D721Med (cell line): ENCODE measurements at places on chromosomes 3 and 15.

DNA sequence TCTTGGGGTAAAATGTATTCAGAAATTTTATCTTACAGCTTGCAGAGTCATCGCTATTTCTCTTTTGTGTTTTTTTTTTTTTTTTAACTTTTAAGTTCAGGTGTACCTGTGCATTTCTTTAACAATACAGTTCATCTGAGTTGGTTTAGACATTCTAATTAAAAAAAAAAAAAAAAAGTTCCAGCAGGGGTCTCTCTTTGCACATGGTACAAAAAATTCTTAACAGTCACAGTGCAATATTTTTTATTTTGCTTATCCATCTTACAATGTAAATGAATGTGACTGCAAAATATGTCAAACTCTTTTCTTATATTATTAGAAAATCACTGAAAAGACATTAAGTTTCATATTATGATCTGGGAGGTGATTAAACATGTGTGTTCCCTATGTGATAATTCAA lies 47.5 kb upstream of the SLC9A9 start:
- DNase-seq: no peak

DNA sequence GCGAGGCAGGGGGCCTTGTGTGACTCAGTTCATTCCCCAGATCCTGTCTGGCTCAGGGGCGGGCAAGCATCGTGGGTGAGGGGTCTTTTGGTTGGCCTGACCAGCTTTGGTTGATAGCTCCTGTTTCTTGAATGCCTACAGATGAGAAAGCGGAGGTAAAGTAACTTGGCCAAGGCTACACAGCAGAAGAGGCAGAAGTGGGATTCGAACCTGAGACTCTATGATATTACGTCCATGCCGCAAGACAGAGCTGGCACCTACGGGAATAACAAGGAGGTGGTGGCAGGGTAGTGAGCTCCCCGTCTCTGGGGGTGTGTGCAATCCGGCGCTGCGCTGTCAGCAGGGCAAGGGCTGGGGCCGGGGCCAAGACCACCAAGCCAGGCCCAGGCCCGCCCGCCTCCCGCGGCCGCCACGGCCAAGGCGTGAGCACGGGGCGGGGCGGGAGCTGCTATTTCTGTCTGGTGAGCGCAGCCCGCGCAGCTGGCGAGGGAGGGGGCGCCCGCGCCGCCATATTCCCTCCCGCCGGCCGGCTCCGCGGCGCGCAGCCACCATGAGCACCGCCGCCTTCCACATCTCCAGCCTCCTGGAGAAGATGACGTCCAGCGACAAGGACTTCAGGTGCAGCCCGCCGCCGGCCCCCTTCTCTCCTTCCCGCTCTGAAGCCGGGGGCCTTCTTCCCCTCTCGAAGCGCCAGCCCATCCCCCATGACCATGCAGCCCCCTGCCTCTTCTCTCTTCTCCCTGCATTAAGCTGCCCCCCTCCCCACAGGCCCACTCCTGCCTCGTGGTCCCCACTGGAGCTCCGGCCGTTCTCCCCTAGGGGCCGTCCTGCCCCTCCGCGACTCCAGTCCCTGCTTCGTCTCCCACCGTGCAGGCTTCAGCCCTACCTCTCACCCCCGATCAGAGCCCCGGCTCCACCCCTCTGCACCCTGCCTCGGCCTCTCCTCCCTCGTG lies at the start of gene CAND2:
Gene CAND2 (plus strand): TSS at position 510 of the 953 bp plus-strand sequence. CDS start 41 bp downstream, at position 551.
- no peak for DNase-seq

- no peak for DNase-seq
Measured at GRCh38 chr15:81948222-81948621, 97.6 kb downstream of the MEX3B start.

DNA sequence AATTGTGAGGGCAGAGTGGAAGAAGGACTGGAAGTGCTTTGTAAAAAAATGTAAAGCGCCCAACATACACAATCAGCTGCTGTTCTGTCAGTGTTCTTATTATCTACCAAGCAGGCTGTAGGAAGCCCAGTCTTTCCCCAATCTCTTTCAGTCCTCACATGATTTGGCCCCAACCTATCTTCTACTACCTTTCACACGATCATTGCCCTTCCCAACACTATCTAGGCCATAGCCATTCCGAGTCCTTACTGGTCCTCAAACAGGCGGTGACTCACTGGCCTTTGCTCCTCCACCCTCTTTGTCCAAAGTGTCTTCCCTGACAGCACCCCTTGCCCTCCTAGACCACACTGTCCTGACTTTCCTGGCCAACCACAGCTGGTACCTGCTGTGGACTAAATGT lies 861 bp upstream of the RFT1 start:
- DNase-seq: no peak

DNA sequence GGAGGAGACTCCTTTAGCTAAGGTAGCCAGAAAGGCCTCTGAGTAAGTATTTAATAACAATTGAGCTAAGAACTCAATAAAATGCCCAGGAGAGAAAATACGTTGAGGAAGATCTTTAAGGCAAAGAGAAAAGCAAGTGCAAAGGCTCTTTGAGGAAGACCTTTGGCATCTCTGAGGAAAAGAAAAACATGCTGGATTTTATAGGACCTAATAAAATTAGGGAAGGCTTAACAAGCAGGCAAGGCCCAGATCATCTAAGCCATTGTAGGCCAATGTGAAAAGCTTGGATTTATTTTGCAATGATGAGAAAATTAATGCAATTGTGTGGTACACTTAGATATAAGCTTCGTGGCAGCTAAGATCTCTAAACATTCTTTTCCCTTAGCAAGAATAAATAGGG lies 75.7 kb downstream of the P3H2 start:
- no peak for DNase-seq

GRCh38 chr3:107366766-107367165 lies 10.5 kb upstream of the CCDC54 start:
- DNase-seq: no peak

DNA sequence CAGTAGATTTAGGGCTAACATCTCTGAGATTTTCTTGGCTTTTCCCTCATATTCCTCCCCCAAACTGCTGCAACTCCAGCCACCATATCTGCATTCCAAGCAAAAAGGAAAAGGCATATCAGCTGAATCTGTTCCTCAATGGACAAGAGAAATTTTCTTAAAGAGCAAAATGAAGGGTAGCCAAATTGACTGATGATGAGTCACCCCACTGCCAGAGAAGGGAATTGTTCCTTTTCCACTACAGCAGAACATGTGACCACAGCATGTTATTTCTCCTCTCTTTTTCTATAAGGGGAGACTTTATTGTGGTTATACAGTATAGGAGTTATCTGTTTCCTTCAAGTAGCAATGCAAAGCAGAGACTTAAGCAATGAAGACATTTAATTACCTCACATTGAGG lies 172.5 kb downstream of the MTHFS start:
- DNase-seq: no peak

GRCh38 chr3:99396651-99397275 lies 241.6 kb upstream of the COL8A1 start:
- no peak for DNase-seq

- no peak for DNase-seq
Measured at GRCh38 chr3:112770032-112770626, 76.5 kb downstream of the CD200R1L start.

DNA sequence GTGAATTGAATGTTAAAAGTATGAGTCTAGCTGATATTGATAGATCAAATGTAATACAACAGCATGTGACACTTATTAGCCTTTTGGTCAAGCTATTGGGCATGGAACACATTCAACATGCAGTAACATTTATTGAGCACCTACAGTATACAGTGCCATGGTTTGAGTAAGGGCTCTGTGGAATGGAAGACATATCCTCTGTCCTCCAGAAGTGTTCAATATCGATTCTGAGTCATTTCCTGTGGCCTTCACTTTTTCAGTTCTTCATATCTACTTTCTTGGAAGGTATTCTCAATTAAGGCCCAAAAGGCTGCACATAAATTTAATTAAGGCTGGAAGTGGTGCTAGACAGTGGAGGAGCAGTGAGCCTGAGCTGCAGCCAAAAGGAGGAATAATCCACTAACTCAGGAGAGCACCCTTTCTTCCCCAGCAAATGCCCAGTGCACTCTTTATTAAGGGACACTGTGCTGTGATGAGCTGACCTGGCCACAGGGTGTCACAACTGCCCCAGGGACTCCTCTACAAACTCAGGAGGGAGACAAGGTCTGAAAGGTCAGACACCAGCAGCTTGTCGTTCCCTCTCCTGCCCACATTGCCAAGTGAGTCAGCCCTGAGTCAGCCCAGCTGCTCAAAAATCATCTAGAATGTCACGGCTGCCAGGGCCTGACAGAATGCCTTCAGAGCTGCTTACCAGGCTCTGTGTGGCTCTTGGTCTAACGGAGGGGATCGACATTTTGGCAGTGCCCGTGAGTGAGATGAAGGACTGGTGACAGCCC lies 544.8 kb downstream of the AGBL1 start:
- no peak for DNase-seq

DNA sequence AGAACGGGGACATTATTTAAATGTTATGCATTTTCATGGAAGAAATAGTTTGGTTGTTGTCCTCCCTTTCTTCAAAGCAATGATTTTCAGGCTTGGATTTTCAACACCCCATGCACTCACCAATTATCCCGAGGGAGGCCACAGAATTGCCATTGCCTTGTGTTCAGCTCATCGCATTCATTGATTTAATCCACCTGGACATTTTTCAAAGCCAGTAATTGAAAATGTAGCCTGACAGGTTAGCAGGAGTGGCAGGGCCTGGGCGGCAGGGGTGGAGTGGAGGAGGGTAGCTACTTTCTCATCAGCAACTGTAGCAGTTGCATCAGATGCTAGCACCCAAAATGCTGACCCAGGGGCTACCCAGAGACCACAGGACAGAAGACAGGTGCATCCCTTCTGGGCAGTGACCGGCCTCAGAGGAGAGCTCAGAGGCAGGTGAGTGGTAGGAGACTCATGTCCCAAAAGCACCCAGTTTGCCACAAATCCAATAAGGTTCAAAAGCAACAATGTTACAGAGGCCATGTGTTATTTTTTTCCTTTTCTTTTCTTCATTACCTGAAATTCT lies 242.4 kb downstream of the CD47 start:
- no peak for DNase-seq

GRCh38 chr15:81886080-81886479 lies 159.7 kb downstream of the MEX3B start:
- no peak for DNase-seq

DNA sequence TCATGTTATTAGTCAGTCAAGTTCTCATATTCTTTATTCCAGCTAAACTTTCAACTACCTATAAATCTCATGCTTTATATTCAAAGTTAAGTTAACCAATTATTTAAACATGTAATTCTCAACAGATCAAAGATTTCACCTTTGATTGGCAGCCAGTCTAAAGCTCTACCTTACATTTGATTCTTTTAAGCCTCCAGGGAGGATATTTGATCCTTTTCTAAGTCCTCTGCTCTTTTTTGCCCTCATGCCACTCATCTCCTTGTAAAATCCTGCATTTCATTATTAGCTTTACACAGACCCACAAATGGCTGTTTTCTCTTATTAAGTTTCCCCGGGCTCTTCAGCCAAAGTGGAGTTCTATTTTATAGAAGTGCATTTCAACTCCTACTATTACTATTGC lies 134.1 kb downstream of the NLGN1 start:
- DNase-seq: no peak

GRCh38 chr15:66899555-66900350 lies 165.6 kb upstream of the SMAD3 start:
- no peak for DNase-seq

DNA sequence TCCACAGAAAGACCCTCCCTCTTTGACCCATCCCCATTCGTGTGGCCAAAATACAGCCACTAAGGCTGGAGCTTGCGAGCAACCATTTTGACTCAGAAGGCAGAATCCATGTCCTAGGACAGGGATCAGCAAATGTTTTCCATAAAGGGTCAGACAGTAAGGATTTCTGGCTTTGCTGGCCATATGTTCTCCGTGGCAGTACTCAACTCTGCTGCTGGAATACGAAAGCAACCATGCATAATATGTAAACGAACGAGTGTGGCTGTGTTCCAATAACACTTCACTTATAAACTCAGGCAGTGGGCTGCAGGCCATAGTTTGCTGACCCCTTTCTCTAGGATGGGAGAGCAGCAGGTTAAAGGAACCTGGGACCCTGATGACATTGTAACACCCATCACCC lies 77.6 kb upstream of the WNT5A start:
- no peak for DNase-seq

DNA sequence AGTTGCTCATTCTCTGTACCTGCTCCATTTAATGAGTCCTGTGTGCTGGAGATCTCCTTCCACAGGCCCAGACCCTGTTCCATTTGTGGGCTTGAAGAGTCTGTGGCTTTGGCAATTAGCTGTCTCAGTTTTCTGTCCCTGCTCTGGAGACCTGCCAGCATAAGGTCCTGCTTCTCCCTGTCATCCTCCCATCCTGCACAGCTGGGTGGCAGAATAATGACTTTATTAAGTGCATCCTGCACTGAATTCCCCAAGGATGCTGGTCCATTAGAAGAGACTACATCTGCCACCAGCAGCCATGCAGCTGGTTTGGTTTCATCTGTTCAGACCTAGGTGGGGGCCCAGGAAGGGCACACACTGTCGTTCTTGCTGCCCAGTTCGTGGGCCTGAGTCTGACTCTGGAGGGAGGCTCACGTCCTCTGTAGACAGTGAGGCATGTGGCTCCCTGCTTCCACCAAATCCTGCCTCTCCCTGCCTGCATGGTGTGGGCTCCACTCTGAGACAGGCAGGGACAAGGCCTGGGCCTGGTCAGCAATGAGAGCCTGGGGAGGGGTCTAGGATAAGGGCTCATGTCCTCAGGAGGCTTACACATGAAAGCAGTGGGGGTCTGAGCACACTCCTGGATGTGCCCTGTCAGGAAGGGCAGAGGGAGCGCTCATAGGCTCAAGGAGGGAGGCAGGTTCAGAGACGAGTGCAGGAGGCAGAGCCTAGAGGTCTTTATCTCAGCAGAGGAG lies 78.4 kb upstream of the PRR23E start:
- no peak for DNase-seq
